ENCODE measurements at places on chromosomes 11 and 22.

- DNase-seq, result no peak
Observed at GRCh38 chr11:88300888-88301487, 36.5 kb downstream of the CTSC start.

- DNase-seq, result no peak
Observed at GRCh38 chr11:79212741-79213190, 228.1 kb downstream of the TENM4 start.

DNA sequence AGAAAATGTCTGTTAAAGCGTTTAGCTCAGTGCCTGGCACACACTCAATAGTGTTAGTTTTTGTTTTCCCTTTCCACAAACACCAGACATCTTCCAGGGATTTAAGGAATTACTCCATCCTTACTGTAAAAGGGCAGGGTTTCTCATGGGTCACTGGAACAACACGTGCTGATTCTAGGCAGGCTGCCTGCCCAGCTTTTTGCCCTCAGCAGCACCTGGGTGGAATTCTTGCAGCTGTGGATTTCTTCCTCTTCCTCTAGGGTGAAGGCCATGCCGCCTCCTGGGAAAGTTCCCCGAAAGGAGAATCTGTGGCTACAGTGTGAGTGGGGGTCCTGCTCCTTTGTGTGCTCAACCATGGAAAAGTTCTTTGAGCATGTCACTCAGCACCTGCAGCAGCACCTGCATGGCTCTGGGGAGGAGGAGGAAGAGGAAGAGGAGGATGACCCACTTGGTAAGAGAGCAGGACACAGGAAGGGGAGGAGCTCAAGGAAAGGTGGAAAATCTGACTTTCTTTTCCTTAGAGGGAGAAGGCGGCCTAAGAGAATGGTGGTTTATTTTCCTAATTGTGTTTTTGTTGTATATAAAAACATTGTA is 5.4 kb downstream of the HINFP start:
- no peak for DNase-seq

- no peak for DNase-seq
Observed at GRCh38 chr11:46018651-46019050, 96.2 kb downstream of the LARGE2 start.
